Sciatic nerve (tissue), 2 donors: ENCODE measurements at places on chromosomes 2 and 18. TPM values are rescaled to one million over a fixed set of nuclear protein-coding genes. Genes with fewer than 3 reads are reported as not detected.

DNA sequence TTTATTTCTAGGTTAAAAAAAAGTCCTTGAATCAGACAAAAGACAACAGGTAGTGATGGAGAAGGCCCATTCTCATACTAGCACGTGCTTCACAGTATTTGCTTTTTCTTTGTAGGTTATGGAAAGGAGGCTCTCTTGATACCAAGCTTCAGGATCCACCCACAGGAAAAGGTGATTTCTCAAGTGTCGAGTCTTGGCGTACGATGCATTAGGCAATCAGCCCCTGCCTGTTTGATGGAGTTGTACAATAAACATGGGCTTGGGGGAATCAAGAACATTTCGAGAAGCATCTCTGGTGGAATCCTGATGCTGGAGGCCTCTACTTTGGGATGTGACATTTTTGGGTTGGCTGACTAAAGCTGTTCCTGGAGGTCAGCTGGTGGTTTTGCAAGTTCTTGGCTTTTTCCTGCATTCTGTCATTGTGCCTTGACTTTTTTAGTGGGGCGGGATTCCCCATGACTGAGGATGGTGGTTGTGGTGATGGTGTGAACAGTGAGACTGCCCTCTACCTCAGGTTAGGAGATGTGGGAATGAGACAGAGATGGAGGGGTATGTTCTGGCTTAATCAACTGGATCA is 231.5 kb upstream of the SPRED2 start:
- no peak for DNase-seq

GRCh38 chr2:227472265-227473121 is 537 bp downstream of the AGFG1 start:
- DNase-seq, result peak; percentile 62

Gene CFC1
- total RNA-seq, result not detected

Gene PDCD1
- total RNA-seq, result 0.27 TPM

Gene RTP5
- not detected for total RNA-seq

Gene GALNT14
- 1.2 TPM for total RNA-seq
